ENCODE measurements at places on chromosomes 4 and X.

GRCh38 chrX:23434356-23434884 is 99.8 kb downstream of the PTCHD1 start:
- DNase-seq = no peak

- no peak for DNase-seq
Observed at GRCh38 chr4:41687971-41688370, 60.6 kb downstream of the PHOX2B start.

DNA sequence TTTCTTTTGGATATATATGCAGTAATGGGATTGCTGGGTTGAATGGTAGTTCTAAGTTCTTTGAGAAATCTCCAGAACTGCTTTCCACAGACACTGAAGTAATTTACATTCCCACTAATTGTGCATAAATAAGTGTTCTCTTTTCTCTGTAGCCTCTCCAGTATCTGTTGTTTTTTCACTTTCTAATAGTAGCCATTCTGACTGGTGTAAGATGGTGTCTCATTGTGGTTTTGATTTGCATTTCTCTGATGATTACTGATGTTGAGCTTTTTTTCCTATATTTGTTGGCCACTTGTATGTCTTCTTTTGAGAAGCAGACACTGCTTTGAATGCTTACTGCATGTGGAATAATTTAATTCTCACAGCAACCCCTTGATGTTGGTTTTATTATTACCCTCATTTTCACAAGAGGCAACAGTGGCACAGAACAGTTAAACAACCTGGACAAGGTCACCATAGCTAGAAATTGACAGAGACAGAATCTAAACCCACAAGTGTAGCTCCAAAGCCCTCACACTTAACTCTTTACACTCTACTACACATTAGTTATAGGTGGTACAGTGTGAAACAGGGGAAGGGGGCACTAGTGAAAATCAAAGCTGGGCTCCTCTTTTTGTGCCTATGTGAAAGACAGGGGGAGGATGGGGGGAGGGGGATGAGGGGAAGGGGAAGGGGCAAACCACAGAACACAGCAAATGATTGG is 96.1 kb downstream of the REELD1 start:
- DNase-seq = no peak

GRCh38 chr4:109020861-109021260 is 258.0 kb upstream of the ETNPPL start:
- no peak for DNase-seq

- DNase-seq = no peak
Observed at GRCh38 chr4:23614284-23614892, 275.5 kb downstream of the PPARGC1A start.

- DNase-seq = no peak
Observed at GRCh38 chr4:7618361-7618760, 183.6 kb upstream of the PSAPL1 start.
